H7 (cell line): ENCODE measurements at places on chromosomes 16 and 17. TPM values are rescaled to one million over a fixed set of nuclear protein-coding genes. Genes with fewer than 3 reads are reported as not detected.

GRCh38 chr16:9484426-9484825 is 393.0 kb downstream of the HAPSTR1 start:
- no peak for DNase-seq

DNA sequence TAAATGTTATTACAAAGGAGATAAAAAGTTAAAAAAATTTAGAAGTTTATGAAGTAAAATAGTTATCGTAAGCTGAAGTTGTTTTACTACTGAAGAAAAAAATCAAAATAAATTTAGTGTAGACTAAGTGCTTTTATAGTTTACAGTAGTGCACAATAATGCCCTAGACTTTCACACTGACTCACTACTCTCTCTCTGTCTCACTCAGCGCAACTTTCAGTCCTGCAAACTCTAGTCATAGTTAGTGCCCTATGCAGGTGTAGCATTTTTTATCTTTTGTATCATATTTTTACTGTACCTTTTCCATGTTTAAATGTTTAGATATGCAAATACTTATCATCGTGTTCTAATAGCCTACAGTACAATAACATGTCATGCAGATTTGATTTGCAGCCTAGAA is 17.7 kb upstream of the TOM1L1 start:
- no peak for DNase-seq

GRCh38 chr16:53743149-53743566 is 39.2 kb downstream of the FTO start:
- DNase-seq: peak; percentile 26

GRCh38 chr16:70454222-70455034 is at the start of gene FCSK:
FCSK (plus strand) TSS chr16:70454595; CDS start chr16:70463191, 8,596 bp downstream.
- peak; percentile 95 for DNase-seq

GRCh38 chr16:65083164-65083857 is 38.6 kb downstream of the CDH11 start:
- no peak for DNase-seq

GRCh38 chr17:57143919-57144318 is 58.9 kb downstream of the AKAP1 start:
- no peak for DNase-seq

DNA sequence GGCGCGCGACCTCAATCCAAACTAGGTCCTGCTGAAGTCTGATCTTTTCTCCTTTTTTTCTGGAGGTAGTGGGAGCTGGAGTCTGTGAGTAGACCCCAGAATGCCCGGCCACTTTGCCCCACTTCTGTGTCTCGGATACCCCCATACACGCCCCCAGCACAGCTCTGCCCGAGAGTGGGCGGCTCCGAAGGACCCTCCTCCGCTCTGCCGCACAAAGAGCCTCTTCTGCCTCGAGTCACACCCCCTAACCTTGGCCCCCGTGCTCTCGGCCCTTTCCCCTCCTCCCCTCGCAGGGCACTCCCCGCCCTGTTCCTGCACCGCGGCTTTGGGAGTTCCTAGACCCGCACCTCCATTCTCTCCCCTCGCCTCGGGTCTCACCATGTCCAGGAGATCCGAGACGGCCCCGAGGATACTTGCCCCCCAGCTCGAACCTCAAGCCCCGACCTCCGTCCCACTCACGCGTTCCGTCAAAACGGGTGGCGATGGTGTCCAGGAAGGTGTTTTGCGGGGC is 476 bp downstream of the KCNH4 start:
- peak; percentile 86 for DNase-seq

Gene ZDHHC1
- 8.0 and 10.3 TPM in 2 replicates for total RNA-seq

Gene DHX38
- 55.7 and 56.8 TPM in 2 replicates for total RNA-seq

Gene C16orf96
- total RNA-seq: 0.38 and 0.41 TPM in 2 replicates

DNA sequence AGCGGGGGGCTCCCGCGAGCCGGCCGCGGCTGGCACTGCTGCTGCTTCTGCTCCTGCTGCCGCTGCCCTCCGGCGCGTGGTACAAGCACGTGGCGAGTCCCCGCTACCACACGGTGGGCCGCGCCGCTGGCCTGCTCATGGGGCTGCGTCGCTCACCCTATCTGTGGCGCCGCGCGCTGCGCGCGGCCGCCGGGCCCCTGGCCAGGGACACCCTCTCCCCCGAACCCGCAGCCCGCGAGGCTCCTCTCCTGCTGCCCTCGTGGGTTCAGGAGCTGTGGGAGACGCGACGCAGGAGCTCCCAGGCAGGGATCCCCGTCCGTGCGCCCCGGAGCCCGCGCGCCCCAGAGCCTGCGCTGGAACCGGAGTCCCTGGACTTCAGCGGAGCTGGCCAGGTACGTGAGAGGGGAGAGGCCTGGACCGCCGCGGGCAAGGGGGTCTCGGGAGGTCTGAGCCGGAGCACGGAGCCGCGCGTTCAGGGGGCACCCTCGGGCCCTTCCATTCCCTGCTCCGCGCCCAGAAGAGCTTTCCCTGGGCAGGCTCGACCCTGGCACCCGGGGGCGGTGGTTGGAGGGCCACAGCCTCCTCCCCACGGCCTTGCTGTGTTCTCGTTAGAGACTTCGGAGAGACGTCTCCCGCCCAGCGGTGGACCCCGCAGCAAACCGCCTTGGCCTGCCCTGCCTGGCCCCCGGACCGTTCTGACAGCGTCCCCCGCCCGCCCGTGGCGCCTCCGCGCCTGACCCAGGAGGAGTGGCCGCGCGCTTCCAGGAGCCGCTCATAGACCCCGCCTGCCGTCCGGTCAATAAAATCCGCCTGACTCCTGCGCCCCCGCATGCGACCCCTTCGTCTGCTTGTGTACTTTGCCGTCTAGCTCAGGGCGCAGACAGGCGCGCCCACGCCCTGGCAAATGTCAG is 591 bp downstream of the NPW start:
- peak; percentile 86 for DNase-seq

- peak; percentile 100 for DNase-seq
Observed at GRCh38 chr17:3944485-3945388, 19.5 kb downstream of the ATP2A3 start.

- DNase-seq: no peak
Observed at GRCh38 chr17:77423589-77424451, 283.1 kb downstream of the SEC14L1 start.

- DNase-seq: no peak
Observed at GRCh38 chr16:10539236-10539635, 41.2 kb downstream of the EMP2 start.

DNA sequence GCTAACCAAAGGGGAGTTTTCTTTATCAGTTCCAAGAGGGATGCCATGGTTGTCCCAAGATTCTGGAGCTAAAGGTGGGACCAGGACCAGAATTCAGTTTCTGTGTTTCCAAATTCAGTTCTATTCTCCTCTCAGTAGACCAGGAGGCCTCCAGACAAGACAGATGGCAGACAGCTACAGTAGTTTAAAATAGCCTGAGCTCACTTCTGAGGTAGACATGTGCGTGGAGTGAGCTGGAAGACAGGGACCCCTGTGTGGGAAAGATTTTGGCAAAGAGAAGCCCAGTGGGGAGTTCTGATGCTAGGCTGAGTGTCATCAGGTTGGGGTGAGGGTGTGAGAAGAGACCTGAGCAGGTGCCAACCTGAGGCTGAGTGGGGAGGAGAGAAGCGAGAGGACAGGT is 95.4 kb downstream of the PRKCB start:
- no peak for DNase-seq

Gene TMEM106A
- total RNA-seq: 0.96 and 1.7 TPM in 2 replicates

DNA sequence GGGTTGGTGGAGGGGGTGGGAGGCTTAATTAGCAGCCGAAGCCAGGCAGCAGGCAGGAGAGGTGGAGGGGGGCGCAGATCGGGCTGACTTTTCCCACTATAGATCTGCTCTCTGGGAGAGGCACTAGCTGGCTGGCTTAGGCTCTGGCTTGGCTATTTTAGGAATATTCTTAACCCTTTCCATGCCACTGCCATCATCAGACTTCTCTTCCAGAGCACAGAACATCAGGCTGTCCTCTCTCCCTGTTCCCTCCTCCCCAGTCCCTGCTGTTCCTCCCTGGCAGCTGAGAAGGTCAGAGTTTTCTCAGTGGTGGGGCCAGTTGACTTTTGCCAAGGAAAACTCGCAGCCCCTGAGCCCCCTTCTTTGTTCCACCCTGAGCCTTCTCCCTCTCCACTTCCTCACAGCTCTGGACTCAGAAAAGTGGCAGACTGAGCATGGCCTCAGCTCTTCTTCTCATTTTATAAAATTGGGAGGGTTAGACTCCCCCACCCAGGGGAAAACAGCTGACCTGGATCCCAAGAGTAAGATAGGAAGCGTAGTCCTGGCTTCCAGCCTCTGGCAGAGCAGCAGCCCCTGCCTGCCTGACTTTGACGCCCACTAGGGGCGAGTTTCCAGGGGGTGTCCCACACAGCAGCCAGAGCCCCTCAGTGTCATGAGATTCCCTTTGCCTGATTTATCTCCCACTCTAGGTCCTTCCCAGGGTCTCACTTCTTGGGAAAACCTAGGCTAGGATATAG is 9.9 kb upstream of the C1QL1 start:
- DNase-seq: no peak

GRCh38 chr16:83755391-83755790 is 52.4 kb upstream of the HSBP1 start:
- no peak for DNase-seq

GRCh38 chr16:86722970-86723369 is 144.6 kb downstream of the FOXL1 start:
- no peak for DNase-seq

DNA sequence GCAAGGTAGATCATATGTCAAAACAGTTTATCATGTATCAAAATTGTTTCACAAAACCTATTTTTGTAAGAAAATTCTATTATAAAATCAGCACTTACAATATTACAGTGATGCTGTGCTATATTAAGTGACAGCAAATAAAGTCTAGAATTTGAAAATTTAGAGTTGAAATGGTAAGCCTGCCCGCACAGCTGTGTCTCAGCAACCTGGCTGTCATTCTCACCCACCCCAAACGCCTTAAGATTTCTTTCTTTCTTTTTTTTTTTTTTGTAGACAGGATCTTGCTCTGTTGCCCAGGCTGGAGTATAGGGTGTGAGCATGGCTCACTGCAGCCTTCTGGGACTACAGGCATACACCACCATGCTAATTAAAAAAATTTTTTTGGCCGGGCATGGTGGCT is 26.8 kb downstream of the CDK5R1 start:
- DNase-seq: no peak

GRCh38 chr17:19973156-19973555 is 4.5 kb downstream of the AKAP10 start:
- DNase-seq: no peak

Gene SHPK
- 22.9 and 27.0 TPM in 2 replicates for total RNA-seq

DNA sequence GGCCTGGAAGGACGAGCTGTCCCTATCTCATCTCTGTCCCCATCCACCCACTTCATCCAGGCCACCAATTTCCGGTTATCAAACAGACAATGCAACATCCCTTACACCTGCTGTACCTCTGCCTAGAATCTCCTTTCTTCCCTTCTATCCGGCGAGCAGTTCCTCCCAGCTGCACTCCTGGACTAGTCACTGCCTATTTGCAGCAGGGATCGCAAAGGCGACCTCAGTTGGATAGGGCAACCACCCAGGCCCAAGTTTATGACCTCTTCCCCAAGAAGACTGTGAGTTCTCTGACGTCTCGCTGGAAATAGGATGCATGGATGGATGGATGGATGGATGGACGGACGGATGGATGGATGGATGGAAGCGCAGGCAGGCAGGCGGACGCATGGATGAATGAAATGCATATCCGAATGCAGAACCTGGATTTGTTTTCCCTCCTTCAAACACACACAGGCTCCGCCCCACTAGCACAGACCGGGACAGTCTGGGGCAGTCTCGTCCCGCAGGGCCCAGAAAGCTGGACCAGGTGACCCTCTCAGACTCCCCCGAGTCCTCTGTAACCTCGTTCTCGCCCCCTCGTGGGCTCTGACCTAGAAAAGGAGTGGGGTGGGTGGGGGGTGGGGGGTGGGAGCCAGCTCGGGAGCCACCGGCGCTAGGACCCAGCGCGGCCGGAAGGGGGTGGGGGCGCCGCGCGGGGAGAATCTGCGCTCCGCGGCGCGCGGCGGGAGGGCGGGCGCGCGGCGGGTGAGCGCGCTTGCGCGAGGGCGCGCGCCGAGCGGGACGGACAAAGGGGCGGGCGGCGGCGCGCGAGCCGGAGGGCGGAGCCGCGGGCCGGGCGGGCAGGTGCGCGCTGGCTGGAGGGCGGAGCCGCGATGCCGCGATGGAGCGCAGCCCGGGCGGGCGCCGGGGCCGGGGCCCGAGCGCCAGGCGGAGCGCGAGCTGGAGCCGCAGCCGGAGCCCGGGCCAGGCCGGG is at the start of gene SBK1:
Gene SBK1, plus strand, starts transcription at position 875 of the 976 bp plus-strand sequence. CDS start 24,867 bp downstream, outside the sequence.
- peak; percentile 99 for DNase-seq

Gene KRT36
- not detected in 2 replicates for total RNA-seq

DNA sequence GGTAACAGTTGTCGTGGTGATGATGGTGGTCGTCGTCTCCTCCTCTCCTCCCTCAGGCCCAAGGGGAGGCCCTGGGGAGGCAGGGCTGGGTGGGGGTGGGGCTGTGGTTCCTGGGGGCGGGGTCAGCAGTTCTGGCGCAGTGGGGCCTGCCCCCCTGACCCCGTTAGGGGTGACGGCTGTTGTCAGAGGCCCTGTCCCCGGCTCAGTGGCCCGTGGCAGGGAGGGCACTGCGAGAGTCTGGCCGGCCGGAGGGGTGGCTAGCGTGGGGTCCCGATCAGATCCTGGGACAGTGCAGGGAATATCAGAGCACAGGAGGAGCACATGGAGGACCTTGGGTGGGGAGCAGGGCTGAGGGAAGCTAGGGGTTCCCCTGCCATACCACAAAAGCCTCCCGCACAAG is 2.5 kb downstream of the SEZ6L2 start:
- peak; percentile 61 for DNase-seq

DNA sequence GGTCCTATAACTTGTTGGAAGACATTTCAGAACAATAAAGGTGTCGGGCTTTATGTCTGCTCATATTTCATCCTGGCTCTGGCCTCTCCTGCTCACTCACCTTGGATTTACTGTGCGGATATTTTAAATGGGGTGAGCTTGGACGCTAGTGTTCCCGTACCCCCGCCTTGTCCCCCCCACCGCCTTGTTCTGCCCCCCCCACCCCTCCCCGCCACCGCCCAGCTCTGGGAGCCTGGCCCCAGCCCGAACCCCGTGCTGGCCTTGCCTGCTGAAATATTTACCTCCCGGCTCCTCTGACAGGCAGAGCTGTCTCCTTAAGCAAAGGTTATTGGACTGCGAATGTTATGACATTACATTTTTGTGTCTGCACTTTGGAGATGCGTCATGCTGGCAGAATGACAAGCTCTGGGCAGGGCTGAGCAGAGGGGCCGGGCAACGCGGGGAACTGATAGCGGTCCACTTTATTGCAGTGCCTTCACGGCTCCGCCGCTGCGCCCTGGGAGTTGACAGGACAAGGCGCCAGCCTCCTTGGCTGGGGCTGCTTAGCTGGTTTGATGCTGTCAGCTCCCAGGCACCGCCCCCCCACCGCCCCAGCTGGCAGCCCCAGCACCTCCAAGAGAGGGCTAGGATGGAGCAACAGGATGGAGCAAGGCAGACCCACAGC is 222.5 kb upstream of the GSE1 start:
- no peak for DNase-seq

GRCh38 chr16:48623304-48624016 is 13.5 kb upstream of the N4BP1 start:
- DNase-seq: peak; percentile 94

GRCh38 chr17:51461578-51462004 is 201.2 kb downstream of the UTP18 start:
- peak; percentile 71 for DNase-seq
